GM23248 (cell line): ENCODE measurements at places on chromosomes 2 and 18. TPM values are rescaled to one million over a fixed set of nuclear protein-coding genes. Genes with fewer than 3 reads are reported as not detected.

GRCh38 chr2:239312741-239313667 lies 87.8 kb downstream of the HDAC4 start:
- peak; percentile 53 for DNase-seq

DNA sequence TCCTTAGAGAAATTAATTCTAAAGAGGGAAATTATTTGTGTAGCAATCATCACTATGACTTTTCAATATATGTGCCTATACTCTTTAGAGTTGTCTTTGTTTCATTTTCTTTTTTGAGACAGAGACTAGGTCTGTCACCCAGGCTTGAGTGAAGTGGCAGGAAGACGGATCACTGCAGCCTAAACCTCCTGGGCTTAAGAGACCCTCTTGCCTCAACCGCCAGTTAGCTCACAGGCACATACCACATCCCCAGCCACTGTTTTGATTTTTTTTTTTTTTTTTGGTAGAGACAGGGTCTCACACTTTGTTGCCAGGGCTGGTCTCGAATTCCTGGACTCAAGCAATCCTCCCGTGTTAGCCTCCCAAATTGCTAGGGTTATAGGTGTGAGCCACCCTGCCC lies 12.4 kb downstream of the YWHAQ start:
- DNase-seq = no peak

- no peak for DNase-seq
Measured at GRCh38 chr18:52537261-52537660, 197.3 kb downstream of the DCC start.

DNA sequence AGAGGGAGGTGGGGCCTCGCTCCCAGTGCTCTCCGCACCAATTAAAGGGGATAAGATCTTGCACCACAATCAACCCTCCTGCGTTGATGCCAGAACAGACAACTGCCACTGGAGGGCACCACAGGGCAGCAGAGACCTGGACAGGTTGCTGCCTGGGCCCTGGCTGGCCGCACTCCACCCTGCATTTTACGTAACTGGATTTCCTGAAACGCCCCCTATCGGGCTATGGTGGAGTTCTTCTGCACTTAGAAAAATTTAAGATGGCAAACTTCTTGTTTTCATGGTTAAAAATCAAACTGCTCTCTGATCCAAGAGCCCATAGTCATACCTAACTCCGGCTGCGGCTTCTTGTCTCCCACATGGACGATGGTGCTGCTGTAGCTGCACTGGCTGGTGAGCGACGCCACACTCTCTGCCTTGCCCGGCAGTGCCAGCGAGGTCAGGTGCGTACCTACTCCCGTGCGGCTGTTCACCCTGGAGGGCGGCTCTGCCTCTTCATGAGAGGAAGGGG lies 16.8 kb upstream of the HES6 start:
- peak; percentile 70 for DNase-seq

ALK gene
- under 0.01 TPM in 1 of 2 replicates, not detected in the other for total RNA-seq

- no peak for DNase-seq
Measured at GRCh38 chr2:42288811-42289210, 72.2 kb downstream of the COX7A2L start.

DNA sequence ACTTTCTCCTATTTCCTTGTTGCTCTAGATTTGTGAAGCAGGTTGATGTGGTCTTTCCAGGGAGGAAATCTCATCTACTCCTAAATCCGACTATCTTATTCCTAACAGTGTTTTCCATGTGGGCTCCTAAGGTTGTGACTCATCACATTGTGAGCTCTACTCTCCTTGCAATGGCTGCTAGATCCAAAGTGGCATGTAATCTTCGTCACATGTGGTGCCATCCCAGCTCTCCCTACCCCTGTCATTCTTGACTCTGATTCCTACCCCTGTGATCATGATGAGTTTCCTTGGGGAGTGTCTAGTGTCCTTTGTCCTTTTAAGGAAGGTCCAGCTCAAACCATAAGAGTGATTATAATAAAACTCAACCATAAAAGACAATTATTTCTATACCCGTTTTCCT lies 47.3 kb upstream of the GULP1 start:
- DNase-seq = peak; percentile 6

DNA sequence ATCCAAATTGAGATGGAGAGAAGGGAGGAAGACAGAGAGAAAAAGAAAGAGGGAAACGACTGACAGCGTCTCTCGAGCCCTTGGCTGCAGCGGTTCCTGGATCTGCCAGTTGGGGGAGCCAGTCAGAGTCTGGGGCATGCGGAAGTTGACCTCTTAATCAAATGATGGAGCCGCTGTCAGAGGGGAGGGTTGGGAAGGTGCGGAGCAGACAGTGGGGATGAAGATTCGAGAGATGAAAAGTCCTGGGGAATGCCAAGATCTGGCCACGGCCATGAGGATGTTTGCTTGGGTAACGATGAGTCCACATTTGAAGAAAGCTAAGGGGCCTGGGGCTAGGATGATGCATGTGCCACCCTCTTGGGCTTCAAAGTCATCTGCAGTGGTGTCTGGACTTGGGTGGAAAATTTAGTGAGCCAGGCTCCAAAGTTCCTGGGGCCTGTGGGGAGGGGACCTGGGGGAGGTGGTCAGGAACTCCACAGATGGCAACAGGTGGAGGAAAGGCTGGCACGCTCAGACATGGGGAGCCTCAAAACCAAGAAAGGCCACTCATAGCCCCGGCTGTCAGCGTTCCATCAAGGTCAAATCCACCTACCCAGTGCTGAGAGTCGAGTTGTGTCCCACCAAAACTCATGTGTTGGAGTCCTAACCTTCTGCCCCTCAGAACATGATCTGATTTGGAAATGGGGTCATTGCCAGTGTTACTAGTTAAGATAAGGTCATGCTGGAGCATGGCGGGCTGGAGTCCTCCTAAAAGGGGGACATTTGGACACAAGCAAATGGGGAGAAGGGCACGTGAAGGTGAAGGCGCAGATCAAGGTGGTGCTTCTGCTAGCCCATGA lies 200.1 kb downstream of the NDUFA10 start:
- DNase-seq = no peak

SERPINB7 gene
- total RNA-seq = 12.2 and 18.6 TPM in 2 replicates

GRP gene
- not detected in 2 replicates for total RNA-seq

GRCh38 chr18:56066524-56067213 lies 478.7 kb upstream of the TCF4 start:
- DNase-seq = no peak

EN1 gene
- total RNA-seq = 7.0 and 9.1 TPM in 2 replicates

HOXD13 gene
- total RNA-seq = 1.0 and 3.8 TPM in 2 replicates

CYTIP gene
- total RNA-seq = not detected in 2 replicates

GRCh38 chr2:51579412-51579811 lies 547.5 kb upstream of the NRXN1 start:
- DNase-seq = no peak

DNA sequence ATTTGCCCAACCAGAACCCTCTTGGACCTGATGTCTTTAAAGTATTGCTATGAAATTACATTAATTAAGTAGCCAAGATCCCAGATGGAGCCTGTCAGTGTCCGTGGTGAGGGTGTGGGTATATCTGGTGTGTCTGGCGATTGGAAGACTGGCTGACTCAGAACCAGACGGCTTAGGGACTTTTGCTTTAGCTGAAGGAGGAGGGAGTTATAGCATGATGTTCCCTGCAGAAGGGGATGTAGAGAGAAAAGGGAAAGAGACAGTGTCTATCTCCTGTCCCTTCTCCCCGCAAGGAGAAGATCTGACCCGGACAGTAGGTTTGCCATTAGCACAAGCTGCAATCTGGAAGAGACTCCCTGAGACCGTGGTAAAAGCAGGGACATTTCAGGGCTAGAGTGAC lies 60.6 kb downstream of the POU3F3 start:
- DNase-seq = no peak

NEUROD1 gene
- not detected in 2 replicates for total RNA-seq

GRCh38 chr18:24616653-24617052 lies 156.2 kb downstream of the HRH4 start:
- DNase-seq = no peak

ASPRV1 gene
- total RNA-seq = under 0.01 and 0.86 TPM in 2 replicates

TRIB2 gene
- total RNA-seq = 43.8 and 46.9 TPM in 2 replicates

HSPE1 gene
- total RNA-seq = 54.6 and 83.3 TPM in 2 replicates

NTSR2 gene
- not detected in 2 replicates for total RNA-seq

DNA sequence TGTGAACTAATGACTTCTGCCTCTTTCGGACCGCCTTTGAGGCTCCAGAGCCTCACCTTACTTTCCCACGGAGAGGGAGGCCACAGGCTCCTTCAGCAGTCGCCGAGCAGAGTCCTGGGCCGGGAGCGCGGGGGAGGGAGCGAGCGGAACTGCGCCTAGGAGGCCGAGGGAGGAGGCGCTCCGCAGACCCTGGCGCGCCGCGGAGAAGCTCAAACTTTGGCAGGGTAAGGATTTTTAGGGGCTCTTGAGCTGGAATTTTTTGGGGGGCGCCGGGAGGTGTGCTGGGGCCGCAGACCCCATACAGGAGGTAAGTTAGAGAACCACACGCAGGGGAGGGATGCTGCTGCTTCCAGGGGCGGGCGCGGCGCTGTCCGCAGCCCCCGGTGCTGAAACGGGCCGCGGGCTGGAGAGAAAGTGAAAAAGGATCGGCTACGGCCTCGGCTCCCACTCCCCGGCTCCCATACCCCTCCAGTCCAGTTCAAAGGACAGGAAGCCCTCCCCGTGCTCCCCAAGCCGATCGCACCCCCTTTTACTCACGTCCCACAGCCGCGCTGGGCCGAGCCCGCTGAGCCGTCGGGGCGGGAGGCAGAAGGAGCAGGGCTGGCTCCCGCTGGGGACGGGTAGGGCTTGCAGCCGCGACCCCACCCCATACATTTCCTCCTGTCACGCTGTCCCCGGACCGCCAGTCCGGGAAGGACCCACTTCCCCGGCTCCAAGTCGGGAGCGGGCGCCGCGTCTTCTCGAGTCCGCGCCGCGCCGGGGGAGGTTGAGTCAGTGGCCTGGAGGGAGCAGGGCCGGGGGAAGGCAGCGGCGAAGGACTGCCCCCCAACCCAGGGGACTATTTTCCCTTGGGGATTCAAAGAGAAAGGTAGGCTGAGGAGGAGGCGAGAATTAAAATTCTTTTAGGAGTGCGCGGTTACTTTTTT lies at the start of gene CNGA3:
Gene CNGA3, plus strand, starts transcription at position 146 of the 926 bp plus-strand sequence. CDS start 23,520 bp downstream, outside the sequence.
- peak; percentile 57 for DNase-seq

- peak; percentile 55 for DNase-seq
Measured at GRCh38 chr2:37917281-37918228, 7.5 kb upstream of the RMDN2 start.

GRCh38 chr18:46257366-46257765 lies 153.2 kb downstream of the HAUS1 start:
- DNase-seq = no peak

DNA sequence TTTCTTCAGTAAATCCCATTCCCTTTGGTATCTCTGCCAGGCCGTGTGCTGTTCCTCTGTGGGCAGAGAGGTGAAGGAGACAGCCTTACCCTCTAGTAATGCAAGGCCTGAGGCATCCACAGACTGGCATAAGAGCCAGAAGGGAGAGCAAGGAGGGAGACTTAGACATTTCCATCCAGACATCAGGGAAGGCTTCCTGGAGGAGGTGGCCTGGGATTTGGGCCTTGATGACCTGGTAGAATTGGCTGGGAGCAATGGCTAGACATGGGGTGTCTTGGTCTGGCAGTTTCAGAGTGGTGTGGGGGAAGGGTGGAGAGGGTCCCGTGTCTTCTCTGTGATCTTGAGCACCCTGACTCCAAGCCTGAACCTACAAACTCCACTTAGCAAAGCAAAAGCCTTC lies 81.8 kb downstream of the RHOB start:
- DNase-seq = no peak

- no peak for DNase-seq
Measured at GRCh38 chr2:47227532-47228279, 72.6 kb upstream of the STPG4 start.

DNA sequence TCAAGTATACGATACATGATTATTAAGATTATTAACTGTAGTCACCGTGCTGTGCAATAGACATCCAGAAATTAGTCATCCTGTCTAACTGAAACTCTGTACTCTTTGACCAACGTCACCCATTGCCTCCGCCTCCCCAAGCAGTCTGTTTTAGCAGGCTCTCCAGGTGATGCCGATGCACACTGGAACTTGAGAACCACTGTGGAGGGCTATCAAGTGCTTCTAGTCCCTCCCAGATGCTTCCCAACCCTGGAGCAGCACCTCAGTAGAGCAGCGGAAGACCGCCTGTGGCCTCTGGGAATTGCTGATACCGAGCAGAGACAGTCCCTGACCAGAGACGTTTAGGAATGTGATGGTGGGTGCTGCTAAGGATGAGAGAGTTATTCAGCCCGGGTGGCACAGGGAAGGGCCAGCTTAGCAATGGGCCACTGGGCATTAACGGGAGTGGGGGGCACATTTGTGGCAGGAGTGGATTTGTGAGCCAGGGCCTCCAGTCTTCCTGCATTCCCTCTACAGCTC lies 50.7 kb downstream of the LIPG start:
- DNase-seq = no peak

DNA sequence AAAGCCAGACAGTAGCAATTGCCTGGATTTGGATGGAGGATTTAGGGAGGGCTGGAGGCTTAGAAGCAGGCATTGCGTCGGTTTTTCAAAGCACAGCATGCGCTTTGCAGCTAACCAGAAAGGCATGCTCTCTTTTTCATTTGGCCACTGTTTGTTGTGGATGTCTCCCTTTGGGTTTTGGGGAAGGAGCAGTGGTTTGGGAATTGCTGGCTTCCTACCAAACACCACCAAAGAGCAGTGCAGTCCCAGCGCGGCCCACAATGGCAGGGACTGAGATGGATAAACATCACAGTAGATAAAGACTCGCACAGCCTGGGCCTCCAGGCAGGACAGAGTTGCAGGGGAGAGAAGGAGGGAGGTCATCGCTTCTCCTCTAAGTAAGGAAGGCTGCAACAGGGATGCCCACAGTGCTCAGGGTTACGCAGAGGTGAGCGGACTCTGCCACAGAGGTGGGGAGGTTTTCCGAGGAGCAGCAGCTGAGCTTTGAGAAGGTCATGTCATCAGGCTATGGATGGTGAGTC lies 148.5 kb downstream of the MYT1L start:
- no peak for DNase-seq

GRCh38 chr2:180927030-180927686 lies 53.2 kb upstream of the UBE2E3 start:
- no peak for DNase-seq

- DNase-seq = no peak
Measured at GRCh38 chr2:62569907-62570841, 64.2 kb upstream of the TMEM17 start.

DNA sequence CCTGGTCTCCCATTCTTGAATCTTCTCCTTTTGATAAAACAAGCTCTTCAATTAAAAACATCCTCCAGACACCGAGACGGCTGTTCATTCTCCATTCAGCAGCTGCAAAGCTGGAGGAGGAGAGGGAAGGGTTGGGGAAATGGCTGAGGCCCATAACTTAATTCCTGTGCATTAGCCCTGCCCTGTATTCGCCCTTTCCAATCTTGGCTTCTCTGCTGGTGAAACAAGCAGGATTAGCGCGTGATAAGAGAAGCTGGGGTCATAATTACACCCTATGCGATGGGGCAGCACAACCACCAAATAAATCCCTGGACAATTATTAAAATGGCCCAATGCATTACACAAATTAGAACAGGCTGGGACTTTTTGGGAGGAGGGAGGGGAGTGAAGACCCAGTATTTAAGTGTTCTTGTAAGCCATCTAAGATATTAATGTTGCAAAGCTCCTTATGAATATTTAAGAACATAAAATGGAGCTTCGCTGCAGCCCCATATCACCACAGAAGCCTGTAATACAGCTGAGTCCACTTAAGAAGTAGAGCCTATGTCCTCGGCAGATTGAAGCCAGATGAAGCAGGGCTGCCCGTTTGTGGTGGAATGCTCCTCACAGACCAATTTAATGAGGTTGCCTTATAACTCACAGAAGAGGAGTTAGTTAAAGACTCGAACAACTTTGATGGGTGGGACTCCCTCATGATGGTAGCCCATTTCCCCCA lies 176.6 kb upstream of the SKOR2 start:
- DNase-seq = no peak
